NCI-H187 treated with DMSO at 0.1 percent for 48 hours (cell line): ENCODE measurements at places on chromosomes 12 and 14.

- no peak for DNase-seq
Observed at GRCh38 chr14:73744874-73745529, 30.8 kb upstream of the PNMA1 start.

- no peak for DNase-seq
Observed at GRCh38 chr14:62745496-62745895, 299.8 kb downstream of the KCNH5 start.

DNA sequence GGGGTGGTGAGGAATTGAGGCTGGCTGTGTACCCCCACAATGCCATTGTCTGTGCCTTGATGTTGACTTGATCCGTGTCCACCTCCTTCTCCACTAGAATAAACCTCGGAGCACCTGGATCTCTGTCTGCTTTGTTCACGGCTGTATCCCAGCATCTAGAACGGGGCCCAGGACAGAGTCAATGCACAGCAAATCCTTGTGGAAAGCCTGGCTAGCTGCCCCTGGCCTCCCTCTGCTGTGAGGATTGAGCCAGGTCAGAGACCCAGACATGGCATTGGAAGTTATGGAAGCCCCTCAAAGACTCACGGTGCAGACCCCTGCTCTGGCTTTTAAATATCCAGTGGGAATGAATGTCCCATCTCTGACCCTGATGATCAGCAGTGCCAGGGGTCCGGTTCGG lies 109.2 kb downstream of the SCARB1 start:
- DNase-seq = no peak

DNA sequence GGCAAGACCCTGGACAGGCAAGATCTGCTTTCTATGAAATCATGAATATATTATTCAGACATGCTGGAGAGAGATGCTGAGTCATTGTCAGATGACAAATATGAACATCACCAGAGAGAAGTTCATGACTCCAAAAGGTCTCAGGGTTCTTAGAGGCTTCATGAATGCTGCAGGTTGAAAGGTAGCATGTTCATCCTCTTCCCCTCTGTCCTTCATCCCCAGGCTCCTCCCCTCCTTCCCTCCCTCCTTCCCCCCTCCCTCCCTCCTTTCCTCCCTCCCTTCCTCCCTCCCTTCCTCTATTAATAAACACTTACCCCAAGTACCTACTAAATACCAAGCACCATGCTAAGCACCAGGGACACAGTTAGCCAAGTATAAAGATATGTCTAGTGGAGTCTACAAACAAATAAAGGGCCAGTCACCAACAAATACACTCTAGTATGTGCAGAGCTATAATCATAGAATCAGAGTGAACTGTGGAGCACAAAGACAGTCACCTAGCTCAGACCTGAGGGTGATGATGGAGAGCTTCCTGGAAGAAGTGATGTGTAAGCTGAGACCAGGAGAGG lies 46.2 kb downstream of the RPH3A start:
- DNase-seq = no peak

GRCh38 chr12:21602774-21603173 lies 1.9 kb downstream of the GYS2 start:
- no peak for DNase-seq

GRCh38 chr12:115949675-115950074 lies 327.8 kb downstream of the MED13L start:
- no peak for DNase-seq

GRCh38 chr12:75000120-75000519 lies 209.5 kb downstream of the KCNC2 start:
- no peak for DNase-seq

DNA sequence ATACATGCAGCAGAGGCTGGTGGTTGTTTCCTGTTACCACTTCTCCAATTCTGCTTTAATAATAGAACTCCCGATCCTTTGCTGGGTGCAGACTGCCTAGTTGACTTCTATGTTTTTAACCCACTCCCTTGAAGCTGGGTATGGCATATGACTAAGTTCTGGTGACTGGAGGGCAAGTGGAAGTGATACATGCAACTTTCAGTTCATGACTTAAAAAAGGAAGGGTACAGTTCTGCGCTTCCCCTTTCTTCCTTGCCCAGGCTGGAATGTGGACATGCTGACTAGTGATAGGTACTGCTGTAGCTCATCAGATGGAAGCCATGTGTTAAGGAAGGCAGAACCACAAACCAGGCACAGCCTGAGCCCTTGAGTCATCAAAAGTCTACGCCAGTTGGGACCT lies 2.4 kb upstream of the A2M start:
- no peak for DNase-seq
